GM19239 (cell line): ENCODE measurements at places on chromosomes 1 and 21.

DNA sequence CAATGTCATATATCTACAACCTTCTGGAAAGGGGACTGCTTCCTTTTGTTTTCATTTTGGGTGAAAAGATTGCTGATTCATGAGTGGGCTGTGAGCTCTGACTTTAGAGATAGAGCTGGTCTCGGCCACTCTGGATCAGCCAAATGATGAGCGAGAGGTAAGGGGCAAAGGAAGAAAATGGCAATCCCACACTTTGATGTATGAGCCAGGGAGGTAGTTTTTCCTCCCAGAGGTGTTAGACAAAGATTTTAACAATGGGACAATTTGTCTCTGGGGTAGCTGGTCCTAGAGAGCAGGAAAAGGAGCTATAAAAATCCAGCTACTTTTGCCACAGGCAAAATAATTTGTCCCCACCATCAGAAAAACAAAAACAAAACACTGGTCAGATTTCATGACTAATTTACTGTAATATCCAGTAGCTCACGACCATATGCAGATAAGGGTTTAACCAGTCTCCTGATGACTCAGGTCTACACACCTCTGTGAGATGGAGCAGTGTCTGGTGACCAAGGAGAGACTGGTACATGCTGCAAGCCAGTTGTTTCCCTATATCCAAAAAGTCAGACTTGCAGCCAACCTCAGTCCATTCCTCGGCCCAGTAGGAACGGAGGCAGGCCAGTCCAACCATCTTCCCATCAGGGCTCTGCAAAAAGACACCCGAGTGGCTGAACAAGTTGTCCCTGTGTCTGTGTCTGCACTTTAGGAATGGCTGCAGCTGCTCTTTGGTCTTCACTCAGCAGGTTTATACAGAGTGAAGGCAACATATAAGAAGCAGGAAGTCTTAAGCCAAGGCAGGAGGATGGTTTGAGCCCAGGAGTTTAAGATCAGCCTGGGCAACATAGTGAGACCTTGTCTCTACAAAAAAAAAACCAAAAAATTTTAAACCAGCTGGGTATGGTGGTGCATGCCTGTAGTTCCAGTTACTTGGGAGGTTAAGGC lies 29.2 kb downstream of the DNASE2B start:
- DNase-seq = no peak

DNA sequence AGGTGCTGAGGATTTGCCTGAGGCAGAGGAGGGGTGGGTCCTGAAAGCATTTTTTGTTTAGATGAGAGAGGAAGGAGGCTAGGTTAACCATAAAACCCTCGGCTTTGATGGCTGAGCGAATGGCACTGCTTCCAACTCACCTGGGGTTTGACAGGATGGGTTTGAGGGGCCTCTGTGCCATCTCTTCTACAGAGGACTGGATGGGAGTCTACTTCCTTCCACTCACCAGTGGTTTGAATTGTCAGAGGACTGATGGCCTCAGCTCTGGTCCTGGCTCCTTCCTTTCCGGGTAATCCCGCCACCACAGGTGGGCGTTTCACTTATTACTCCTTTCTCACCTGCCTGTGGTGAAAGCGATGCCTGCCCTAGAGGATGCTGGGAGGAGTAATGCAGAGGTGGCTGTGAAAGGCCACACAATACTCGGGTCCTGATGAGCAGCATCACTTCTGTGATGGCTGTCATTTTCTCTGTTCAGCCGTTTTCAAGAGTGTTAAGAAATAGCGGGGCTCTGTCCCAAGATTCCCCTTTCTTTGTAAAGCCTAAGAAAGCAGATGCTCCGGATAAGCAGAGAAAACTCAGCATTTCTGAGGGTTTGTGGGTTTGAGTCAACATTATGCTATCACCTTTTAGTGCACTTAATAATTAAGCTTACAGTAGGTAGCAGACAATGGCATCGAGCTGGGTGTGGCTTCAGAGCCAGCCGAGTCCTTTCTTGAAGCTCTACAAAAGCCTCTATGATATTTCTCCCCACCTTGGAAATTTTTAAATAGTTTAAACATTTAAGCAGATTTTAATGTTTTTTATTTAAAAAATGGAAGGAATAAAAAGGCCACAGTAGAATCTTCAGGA lies 220.7 kb downstream of the HLX start:
- no peak for DNase-seq

DNA sequence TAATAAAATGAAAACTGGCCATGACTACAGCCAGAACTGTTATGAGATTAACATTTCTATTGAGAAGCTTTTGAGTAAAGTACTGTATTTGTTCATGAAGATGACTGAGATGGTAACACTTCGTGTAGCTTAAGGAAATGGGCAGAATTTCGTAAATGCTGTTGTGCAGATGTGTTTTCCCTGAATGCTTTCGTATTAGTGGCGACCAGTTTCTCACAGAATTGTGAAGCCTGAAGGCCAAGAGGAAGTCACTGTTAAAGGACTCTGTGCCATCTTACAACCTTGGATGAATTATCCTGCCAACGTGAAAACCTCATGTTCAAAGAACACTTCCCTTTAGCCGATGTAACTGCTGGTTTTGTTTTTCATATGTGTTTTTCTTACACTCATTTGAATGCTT lies 164.0 kb downstream of the NEK7 start:
- DNase-seq = no peak

GRCh38 chr1:32426489-32427255 lies 32.4 kb upstream of the BSDC1 start:
- no peak for DNase-seq

DNA sequence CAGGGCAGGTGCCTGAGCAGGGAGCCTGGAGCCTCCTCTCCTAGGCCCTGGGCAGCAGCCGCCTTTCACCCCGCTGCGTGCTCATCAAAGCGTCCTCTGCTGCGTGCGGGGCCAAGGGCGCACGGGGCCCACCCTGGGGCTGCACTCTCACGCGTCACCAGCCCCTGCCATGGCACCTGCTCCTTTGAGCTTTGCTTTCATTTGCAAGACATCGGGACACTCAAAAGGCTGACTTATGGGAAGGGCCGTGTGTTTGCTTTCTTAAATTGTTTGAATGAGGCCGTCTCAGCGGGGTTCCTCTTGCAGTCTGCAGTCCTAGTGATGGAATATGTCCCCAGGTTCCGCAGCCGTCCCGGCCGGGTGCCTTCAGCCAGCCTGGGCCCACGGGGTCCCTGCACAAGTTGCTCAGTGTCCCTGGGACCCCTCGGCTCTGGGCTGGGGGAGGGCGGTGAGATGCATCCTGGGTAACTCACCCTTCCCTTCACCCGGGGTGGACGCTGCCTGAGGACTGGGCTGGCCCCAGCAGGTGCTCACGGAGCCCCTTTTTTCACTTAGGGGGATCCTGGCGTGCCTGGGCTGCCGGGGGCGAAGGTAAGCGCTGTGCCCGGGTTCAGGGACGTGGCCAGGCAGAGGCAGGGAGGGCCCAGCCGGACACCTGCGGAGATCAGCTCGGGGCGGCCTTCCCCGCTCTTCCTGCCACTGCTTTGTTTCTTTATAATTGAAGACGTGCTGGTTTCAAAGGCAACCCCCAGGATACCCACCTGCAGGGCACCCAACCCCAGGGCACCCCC lies 53.1 kb downstream of the SLC19A1 start:
- no peak for DNase-seq

- no peak for DNase-seq
Observed at GRCh38 chr1:181658581-181658980, 175.3 kb downstream of the CACNA1E start.
